ENCODE measurements at places on chromosomes 3 and 15.

DNA sequence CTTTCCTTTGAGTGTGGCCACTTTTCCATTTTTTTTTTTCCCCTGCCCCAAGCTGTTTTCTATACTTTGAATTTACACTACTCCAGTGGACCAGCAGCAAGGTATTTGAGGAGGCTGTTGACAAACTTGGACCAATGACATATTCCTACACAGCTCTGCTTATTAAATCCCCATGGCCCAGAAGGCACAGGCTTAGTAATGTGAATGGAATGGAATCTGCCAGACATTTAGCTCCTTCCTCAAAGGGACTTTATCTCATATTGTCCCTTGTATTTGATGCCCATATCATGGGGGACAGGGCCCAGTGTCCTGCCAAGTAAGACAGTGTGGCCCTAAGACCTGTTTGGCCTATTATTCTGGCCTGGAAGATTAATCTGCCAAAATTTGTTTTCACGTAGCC, 107.5 kb downstream of the CHCHD6 start:
- DNase-seq = no peak

DNA sequence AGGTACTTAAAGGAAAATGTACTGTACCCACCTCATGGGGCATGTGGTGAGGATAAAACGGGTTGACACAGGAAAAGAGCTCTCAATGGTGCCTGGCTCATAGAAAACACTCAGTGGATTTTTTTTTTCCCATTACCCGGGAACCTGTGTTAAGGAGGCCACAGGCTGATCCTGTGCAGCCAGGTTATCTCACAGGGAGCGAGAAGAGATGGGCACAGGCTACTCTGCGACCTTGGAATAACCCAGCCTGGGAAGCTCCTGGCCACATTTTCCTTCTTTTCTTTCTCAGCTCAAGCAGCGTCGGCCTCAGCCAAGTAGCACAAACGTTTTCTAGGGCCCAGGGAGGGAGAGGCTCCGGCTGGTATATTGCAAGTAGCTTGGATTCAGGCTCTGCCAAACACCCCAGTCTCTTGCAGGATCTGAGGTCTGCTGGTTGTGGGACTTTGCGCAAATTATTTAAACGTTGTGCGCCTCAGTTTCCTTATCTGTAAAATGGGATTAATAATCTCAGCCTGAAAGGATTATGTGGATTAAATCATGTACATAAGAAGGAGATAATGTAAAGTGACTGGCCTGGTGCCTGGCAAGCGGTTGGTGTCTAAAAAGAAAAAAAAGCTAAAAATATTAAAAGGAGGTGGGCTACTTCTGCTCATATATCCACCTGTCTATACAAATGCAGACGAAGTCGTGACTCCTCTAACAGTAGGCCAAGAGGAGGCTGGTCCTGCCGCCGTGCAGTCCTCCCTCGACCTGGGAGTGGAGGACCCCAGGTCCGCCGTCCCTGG, 2.2 kb downstream of the FURIN start:
- DNase-seq = no peak

DNA sequence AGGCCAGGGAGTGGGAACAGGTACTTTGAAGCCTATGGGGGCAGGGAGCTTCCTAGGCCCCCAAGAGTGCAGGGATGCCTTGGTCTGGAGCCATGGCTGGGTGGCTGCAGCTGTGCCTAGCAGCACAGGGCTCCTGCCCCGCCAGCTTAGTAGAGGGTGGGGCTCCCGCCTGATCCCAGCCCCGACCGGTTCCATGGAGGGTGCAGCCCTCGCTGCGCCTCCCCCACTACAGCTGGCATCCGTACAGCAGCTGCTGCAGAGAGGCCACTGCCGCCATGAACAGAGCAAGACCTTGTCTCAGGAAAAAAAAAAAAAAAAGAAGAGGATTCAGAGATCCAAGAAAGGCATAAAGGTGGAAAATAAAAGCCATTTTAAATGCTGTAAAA, 277.2 kb downstream of the UBE2E2 start:
- DNase-seq = no peak

DNA sequence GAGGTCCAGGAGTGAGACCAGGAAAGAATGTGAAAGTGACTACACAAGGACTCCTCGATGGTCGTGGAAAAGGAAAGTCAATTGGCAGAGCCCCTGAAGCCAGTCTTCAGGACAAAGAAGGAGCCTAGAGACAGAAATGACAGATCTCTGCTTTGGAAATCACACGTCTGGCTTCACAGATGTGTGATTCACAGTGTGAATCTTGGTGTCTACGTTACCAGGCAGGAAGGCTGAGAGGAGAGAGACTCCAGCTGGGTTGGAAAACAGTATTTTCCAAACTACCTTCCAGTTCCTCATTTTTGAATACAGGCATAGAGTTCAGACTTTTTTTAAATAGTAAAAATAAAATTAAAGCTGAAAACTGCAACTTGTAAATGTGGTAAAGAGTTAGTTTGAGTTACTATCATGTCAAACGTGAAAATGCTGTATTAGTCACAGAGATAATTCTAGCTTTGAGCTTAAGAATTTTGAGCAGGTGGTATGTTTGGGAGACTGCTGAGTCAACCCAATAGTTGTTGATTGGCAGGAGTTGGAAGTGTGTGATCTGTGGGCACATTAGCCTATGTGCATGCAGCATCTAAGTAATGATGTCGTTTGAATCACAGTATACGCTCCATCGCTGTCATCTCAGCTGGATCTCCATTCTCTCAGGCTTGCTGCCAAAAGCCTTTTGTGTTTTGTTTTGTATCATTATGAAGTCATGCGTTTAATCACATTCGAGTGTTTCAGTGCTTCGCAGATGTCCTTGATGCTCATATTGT, 6.0 kb downstream of the CCR2 start:
- no peak for DNase-seq

DNA sequence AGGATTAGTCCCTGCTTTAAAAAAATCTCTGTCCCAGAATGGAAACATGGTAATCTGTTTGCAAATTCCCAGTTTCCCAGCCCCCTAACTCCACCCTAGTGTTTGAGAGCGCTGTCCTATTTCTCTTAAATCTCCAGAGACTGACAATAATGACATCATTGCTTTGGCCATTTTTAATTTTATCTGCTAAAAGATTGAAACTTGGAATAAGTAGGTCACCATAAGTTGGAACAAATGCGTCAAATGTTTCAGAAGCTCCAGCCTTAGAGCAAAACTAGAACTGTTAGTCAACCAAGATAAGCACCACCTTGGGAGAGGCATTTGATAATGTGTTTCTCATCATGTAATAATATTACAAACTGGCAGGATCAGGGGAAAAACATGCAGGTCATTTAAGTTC, 25.7 kb upstream of the MB21D2 start:
- DNase-seq = no peak

Data from PC-9 (cell line).